ENCODE measurements at places on chromosomes 5 and 9.

DNA sequence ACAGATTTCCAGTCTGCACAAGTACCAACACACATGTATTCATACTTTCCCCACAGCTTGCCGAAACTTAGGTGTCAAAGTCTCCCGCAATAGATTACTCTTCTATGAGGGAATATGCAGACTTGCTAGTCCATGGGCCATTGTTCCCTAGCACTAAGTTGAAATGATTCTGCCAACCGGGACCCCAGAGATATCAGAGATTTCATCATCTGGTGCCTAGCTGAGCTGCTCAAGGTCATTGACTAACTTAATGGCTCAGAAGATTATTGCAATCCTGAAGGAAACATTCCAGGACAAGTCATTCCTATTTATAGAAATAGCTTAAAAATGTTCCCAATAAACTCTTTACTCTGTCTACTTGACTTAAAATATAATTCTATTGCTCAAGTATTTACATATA is 202.6 kb downstream of the PIK3R1 start:
- DNase-seq: no peak

DNA sequence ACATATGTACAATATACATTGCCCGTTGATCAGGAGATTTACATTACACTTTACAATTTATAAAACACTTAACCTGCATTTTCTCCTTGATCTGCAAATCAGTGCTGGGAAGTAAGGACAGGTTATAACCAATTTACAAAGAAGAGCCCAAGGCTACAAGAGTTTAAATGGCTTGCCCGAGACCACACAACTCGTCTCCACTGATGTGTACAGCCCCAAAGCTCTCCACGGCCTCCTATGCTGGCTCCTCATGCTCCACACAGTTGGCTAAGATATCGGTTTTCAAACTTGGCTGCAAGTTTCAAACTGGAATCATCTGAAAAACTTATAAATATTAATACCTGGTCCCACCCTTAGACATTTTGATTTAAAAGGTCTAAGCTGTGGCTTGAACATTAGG is 10.3 kb downstream of the ACTL7B start:
- DNase-seq: no peak

- DNase-seq: no peak
Measured at GRCh38 chr5:141636106-141636412, 590 bp downstream of the HDAC3 start.

DNA sequence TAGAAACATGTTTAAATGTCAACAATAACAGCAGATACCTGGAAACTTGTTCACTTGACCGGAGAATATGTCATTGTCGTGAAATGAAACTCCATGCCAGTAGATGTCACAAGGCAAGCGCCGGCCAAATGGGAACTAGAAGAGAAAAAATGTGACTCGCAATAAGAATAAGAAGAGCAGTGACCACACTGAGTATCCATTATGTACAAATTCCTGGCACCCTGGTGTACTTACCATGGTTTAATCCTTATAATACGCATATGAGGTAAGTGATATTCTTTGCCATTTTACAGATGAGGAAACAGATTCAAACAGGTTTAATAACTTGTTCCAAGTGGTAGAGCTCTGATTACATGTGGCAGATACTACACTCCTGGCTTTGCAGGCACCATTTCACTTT is 53.9 kb downstream of the TTLL11 start:
- no peak for DNase-seq

DNA sequence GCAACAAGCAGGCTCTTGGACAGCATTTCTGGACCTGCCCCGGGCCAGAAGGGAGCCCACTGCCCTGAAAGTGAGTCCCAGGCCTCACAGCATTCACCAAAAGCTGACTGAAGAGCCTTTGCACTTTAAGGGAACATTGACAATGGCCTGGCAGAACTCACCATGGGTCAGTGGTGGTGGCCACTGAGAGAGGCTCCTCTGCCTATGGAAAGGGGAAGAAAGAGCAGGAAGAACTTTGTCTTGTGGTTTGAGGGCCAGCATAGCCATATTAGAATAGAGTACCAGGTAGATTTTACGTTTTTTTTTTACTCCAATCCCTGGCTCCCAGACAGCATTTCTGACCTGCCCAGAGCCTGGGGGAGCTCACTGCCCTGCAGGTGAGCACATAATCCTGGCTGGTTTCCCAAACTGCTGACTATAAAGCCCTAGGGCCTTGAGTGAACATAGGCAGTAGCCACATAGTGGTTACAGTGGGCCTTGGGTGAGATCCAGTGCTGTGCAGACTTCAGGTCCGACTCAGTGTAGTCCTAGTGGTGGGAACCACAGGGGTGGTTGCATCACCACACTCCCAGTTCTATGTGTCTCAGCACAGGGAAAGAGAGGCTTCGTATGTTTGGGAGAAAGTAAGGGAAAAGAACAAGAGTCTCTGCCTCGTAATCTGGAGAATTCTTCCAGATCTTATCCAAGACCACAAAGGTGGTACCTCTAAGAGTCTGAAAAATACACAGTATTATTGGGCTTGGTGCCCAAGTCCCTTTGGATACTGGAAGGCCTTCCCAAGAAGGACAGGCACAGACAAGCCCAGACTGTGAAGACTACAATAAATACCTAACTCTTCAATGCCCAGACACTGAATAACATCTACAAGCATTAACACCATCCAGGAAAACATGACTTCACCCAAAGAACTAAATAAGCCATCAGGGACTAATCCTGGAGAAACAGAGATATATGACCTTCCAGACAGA is 89.5 kb downstream of the TSSK1B start:
- DNase-seq: no peak

- no peak for DNase-seq
Measured at GRCh38 chr5:122112733-122113558, 16.4 kb upstream of the ZNF474 start.

GRCh38 chr9:98627296-98627695 is 81.4 kb downstream of the GABBR2 start:
- DNase-seq: no peak

GRCh38 chr9:127179633-127180441 is 57.4 kb upstream of the ANGPTL2 start:
- DNase-seq: peak; percentile 5

- no peak for DNase-seq
Measured at GRCh38 chr9:36217256-36217968, 26.7 kb downstream of the CLTA start.

- DNase-seq: no peak
Measured at GRCh38 chr9:100167176-100167575, 68.1 kb downstream of the INVS start.

DNA sequence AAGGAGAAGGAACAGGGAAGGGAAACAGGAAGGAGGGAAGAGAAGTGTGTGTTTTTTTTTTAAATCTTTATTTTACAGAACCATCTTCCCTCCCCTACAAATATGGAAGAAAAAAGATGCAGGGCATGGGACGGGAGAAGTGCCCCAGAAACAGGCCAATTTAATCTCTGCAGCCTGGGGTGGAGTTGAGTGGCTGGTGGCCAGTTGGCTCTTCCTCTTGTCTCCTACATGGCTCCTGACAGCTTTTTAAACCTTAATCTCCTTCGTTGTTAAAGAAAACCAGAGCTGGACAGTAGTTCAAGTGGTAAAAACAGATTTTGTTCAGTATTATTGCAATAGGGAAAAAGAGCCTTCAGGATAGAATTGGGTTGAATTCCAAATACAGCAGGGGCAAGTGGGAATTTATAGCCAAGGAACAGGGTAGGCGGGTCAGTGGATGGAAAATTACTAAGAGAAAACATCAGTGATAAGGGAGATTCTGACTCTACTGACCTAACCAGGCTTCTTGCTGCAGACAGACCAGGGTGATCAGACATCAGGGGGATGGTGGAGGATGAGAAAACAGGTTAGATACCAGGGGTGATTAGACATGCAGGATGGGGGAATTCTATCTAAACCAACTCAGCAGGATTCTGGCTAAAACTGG is 125.1 kb upstream of the CLINT1 start:
- DNase-seq: no peak

DNA sequence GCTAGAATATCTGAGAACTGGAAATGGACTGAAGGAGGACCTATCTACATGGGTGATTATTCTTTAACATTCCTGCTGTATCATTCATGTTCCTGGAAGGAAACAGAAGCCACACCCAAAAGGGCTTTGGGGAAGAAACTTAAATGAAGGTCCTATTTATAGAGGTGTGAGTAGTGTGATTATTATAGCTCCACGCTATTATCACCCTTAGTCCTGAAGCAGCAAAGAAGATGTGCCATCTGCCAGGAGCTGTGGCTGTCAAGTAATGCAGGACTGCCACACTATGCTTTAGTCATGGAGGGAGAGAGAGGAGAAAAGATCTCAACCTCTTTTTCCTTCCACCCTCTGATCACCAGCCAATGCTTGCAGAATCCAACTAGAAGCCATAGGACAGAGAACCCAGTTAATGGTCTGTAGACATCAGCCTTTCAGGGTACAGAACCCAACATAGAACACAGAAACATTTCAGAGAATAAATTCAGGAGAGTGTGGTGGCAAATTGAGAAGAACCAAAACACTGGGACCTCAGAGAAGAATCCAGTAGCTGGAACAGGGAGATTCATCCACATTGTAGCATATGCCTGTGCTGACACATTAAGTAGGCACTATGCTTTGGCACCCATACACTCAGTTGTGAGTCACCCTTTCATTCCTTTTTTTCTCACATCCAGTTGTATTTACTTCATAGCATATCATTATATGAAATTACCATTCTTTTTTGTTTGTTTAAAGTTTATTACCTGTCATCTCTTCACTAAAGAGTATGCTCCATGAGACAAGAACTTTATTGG is 21.0 kb upstream of the RNF180 start:
- DNase-seq: no peak

DNA sequence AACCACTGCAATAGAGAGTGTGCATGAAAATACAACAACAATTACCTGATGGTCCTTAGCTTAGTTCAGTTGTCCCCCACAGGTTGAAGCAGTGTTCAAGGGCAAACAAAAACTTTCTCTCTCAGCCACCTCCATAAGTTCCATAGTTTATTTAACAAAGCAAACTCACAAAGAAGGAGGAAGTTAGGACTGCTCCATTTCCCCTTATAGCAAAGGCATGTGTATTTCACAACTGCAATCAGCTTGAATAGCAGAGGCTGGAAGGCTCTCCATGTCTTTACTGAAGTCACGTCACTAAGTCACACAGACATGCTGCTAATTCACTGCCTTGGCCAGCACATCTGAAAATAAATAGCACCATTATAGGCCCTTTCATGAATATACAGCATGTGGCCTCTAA is 43.3 kb downstream of the DOCK8 start:
- DNase-seq: no peak

DNA sequence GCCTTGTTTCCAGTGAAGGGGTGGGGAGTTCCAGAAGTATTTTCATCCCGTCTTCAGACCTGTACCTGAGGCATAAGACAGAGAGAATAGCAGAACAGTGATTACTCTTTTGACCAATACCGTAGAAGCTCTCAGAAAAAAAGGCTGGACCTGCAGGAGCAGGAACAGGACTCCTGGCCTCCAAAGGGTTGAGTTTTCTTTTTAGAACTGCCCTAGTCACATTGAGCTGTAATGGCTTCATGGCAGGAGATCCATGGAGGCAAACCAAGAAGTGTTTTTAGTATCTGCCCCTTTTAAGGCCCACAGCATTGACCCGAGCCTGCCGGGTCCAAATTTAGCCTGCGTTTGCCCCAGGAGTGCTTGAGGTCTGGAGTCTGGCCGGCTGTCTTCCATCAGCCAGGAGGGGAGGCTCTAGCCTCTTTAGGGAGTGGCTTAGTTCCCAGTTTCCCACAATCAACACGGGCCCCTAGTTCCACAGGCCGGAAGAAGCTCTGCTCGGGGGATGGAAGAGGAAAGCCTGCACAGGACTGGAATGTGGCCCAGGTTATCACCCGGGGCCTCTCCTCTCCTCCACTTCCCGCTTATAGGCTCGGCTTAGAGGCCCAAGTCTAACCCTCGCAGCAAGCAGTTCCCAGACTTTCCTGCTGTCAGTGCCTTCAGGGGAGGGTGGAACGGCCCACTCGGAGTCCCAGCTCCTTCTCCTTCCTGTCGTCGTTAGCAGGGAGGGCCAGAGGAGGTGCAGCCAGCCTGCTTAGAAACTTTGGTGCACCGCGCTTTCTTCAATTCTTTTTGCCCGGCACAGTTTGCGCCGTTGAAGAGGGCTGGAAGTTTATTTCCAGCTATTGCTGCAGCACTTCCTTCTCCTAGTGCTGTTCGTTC is 80.7 kb downstream of the C9orf152 start:
- peak; percentile 48 for DNase-seq
